Choroid plexus epithelial cell (primary cell): ENCODE measurements at places on chromosomes 13 and 19.

GRCh38 chr19:6682607-6683128 is 12.7 kb upstream of the TNFSF14 start:
- no peak for DNase-seq

GRCh38 chr13:106274551-106275203 is 260.8 kb downstream of the EFNB2 start:
- DNase-seq: no peak

- no peak for DNase-seq
These were observed 23.4 kb downstream of the MPND start for GRCh38 chr19:4366666-4367335.

DNA sequence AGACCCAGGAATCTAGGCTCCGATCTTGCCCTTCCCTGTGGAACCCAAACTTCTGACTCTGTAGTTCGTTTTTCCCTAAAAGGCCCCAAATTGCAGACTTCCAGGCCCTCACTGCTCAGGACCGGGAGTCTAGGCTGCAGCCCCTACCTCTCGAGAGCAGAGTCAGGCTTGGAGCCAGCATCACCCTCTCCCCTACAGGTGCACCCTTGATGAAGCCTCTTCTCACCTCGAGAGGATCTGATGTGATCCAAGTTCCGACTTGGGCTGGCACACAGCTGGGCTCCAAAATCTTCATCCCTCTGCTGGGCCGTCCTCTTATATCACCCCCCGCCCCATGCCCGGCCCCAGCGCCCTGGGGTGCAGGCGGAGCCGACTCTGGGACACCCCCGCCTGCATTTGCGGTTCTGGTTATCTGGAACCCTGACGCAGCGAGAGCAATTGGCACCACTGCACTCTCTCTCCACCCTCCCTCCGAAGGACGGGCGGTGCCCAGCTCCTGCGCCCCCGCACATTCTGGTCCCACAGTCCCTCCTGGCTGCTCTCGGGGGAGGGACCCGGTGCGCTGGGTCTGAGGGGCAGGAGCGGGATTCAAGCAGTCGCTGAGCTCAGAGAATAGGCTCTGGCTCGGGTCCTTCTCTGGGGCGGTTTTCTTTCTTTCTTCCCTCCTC is at the start of gene KLK7:
TSS of gene KLK7 (minus strand) at position 293 of the 668 bp plus-strand sequence. CDS start 1,518 bp downstream, outside the sequence.
- DNase-seq: no peak

GRCh38 chr19:35766571-35767104 is 8.7 kb downstream of the PROSER3 start:
- no peak for DNase-seq

DNA sequence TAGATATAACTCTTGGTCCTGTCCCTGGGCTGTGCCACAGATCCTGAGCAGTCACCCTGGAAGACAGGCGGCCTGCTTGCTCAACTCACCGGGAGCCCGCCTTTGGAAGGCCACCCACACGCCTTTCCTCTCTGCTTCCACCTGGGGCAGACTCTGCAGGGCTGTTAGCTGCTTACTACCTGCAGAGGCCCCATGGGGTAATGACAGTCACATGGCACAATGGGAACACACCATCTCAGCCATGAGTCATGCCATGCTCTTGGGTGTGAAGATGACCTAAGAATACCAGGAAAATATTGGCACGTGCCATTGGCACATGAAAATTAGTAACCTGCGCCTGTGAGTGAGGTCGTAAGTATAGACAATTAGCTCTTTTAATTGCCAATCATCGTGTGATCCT is 108.6 kb downstream of the COL4A2 start:
- no peak for DNase-seq

DNA sequence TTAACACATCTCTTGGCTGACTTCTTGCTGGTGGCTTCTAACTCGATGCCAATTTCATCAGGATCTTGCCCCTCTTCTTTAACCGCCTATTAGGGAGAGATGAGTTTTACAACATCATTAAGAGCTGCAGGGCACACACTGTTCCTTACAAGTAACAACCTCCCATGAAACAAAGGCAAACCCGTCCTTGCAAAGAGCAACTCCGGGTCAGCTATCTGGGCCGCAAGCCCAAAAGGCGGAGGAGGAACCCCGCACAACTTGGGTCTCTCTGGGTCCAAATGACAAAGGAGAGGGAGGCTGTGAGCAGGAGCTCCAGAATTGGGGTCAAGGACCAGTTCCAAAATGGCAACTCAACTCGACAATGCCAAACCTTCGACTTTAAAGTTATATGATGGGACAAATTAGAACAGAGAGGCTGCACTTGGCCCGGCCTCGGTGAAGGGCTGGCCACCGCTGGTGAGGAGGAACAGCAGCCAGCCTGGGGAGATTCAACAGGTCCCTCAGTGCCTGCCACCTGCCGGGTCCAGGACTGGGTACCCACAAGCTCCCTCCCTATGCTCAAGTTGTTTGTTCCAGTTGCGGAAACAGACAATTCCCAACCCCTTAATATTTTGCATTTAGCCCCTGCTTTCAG is 1.1 kb downstream of the SAFB2 start:
- DNase-seq: peak; percentile 12

GRCh38 chr13:85864963-85865530 is 65.8 kb upstream of the SLITRK6 start:
- peak; percentile 66 for DNase-seq

DNA sequence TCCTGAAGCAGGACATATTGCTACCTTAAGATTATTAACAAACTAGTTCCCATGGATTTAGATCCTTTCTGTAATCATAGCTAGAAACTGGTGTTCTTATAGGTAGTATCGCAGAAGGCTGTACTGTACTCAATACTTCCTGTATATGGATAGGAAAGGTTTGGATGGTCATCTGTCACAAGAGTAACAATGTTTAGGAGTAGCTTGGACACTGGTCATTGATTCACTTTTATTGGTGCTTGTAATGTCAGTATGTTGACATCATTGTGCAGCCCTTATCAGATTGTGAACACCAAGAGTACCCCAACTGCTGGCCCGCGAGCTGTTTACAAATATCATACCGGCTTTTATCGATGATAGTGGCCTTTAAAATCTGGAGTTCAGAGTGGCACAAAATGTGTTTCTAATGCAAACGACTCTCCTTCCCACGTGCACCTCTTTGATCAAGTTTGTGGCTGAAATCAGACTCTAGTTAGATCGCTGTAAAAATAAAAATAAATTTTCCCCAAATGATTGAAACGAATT is 605 bp upstream of the CDK8 start:
- DNase-seq: no peak

DNA sequence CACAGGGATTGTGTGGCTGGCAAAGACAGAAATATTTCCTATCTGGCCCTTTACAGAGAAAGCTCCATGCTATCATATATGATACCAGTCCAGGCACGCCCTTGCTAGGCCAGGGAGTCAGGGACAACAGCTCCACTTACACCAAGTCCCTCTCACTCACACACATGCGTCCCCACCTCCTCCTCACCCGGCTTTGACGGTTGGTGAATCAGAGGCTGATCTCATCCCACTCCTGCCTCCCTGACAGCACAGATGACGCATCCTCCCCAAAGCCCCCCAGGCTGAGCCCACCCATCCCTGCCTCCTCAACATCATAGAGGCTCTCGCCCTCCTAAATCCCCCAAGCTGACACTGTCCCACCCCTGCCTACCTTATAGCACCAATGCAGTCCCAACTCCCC is 62.7 kb downstream of the F2RL3 start:
- no peak for DNase-seq

GRCh38 chr13:39091586-39091985 is 53.3 kb downstream of the NHLRC3 start:
- no peak for DNase-seq

DNA sequence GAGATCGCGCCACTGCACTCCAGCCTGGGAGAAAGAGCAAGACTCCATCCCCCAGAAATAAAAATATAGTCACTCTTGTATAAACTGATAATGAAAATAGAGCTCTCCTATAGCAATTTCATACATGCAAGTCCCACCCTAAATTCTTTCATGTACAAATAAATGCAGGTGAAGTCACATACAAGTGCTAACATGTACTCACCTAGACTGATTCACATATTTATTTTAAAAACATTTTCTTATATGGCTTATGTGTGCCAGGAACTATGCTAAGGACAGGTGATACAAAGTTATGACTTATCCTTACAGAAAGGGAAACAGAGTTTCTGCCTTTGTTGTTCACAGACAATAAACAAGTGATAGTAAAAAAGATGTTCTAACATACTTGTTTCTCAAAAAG is 32.0 kb downstream of the USP12 start:
- no peak for DNase-seq

DNA sequence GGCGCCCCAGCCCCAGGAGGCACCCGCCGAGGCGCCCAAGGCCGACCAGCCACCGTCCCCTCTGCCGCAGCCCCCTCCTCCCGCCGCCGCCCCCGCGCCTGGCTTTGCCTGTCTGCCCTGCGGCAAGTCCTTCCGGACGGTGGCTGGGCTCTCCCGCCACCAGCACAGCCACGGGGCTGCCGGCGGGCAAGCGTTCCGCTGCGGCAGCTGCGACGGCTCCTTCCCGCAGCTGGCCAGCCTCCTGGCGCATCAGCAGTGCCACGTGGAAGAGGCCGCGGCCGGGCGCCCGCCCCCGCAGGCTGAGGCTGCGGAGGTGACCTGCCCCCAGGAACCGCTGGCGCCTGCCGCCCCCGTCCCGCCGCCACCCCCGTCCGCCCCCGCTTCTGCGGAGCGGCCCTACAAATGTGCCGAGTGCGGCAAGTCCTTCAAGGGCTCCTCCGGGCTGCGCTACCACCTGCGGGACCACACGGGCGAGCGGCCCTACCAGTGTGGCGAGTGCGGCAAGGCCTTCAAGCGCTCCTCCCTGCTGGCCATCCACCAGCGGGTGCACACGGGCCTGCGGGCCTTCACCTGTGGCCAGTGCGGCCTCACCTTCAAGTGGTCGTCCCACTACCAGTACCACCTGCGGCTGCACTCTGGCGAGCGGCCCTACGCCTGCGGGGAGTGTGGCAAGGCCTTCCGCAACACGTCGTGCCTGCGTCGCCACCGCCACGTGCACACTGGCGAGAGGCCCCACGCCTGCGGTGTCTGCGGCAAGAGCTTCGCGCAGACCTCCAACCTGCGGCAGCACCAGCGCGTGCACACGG is 2.6 kb upstream of the NAT14 start:
- no peak for DNase-seq

- peak; percentile 39 for DNase-seq
These were observed 67.9 kb downstream of the EFNB2 start for GRCh38 chr13:106467427-106468122.
